ENCODE measurements at places on chromosomes 12 and 14.

DNA sequence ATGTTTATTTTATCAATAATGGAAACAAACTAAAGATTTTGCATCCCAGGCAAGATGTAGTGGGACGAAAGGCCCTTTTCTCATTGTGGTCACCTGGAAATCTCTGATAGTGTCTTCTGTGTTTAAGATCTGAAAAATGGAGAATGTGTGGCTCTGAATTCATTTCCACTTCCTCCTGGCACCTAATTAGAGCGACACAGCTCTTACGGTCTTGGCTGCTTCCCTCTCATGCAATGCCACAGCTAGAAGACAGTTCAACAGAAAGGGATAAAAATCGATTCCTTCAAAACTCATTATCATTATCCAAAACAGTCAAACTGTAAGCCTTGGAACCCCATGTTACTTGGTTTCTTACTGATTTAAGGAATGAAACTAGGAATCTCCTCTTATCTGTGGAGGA, 9.3 kb downstream of the ST8SIA1 start:
- no peak for DNase-seq

DNA sequence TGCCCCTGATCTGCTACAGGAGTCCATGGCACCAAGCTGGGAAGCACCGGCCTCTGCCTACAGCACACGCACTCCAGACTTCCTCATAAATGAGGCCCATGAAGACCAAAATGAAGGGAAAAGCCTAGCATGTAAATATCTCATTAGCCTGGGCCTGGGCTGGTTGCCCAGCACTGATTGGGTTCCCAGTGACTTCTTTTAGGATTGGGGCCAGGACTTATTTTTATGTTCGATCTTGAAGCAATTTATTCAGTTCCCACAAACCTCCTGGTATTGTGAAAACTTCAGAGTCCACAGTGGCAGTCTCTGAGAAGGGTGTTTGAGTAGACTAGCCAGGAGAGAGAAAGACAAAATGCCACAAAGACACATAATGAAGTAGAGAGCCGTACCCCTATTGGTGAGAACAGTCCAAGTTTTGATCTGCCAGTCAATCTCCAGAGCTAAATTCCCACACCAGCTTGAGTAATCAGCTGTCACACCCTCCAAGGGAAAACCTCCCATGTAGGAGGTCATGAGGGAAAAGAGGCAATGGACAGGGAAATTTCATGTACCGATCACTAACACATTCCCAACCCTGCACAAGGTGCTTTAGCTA, 78.2 kb downstream of the PHLDA1 start:
- DNase-seq = no peak

GRCh38 chr14:67584978-67585377, 15.1 kb downstream of the PIGH start:
- no peak for DNase-seq

- no peak for DNase-seq
Measured at GRCh38 chr14:73794146-73794545, 57.5 kb upstream of the PTGR2 start.

DNA sequence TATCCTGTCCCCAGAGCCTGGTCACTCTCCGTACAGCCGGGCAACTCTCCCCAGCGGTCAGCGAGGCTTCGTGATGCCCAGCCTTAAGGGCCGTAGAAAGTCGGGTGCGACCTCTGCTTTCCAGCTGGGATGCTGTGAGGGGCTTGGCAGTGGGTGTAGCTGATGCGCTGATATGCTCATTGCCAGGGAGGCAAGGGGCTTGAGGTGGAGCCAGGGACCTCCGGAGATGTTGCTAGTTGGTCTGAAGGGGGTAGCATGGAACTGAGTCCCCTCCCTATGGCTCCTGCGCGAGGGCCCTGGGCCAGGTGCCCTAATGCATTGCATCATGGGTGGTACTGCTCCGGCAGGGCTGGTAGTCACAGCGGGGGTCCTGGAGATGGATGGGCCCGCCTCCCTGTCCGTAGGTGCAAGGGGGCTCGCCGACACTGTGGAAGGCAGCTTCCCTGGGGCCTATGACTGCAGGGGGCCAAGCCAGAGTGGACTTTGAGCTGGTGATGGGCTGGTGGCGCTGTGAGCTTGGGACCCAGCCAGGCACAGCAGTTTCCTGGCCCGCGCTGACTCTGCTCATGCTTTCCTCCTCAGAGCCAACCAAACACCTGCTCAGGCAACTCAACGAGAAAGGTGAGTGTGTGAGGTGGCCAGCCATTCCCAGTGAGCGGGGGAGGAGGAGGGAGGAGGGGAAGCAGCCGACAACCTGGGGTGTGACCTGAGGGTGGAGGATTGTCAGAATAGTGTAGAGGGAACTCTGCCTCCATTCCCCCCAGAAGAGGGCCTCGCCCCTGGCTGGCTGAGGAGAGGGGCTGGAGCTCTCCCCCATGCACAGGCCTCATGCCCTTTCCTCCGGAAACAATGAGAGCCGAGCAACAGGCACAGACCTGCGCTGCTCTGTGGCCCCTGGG, 32.3 kb downstream of the PLEKHG3 start:
- no peak for DNase-seq

GRCh38 chr12:16369156-16369555, 21.7 kb downstream of the MGST1 start:
- DNase-seq = no peak

Data from ecto neural progenitor cell (in vitro differentiated cells).